ENCODE measurements at places on chromosomes 4 and X. TPM values are rescaled to one million over a fixed set of nuclear protein-coding genes. Genes with fewer than 3 reads are reported as not detected.

The LSM6 gene
- total RNA-seq, result 59.8 TPM

The MAMLD1 gene
- total RNA-seq, result 0.31 TPM

- H3K4me3 ChIP-seq, result no peak overlapping the region
- no peak for DNase-seq
- no peaks in the 10 kb centered on the region for H3K36me3 ChIP-seq
- H3K27me3 ChIP-seq, result no peaks in the 10 kb centered on the region
- H3K4me1 ChIP-seq, result no peaks in the 10 kb centered on the region
Measured at GRCh38 chr4:5759236-5760075, 48.5 kb downstream of the EVC start.

- H3K4me1 ChIP-seq, result no peaks in the 10 kb centered on the region
- no peak overlapping the region for H3K27ac ChIP-seq
- H3K36me3 ChIP-seq, result no peaks in the 10 kb centered on the region
Measured at GRCh38 chr4:122894827-122895226, 27.6 kb downstream of the NUDT6 start.

DNA sequence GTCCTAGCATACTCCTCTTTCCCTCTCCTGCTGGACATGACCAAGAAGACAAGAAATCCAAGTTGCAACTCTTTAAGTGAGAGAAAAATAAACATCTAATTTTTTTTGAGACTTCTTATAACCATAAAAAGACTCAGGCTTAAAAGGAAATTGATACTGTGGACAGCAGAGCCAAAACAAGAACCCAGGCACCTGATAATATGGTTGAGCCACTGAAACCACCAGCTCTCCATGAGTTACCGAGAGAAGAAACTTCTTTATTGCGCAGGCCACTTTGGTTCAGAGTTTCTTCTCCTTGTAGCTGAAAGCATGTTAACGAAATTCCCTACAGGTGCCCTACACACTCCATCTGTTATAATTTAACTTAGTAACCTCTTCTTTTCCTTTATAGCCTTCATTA lies 11.3 kb upstream of the SPCS3 start:
- H3K27me3 ChIP-seq, result peaks cover 26% of the 10 kb centered on the region
- H3K4me3 ChIP-seq, result no peak overlapping the region
- no peak for DNase-seq
- no peaks in the 10 kb centered on the region for H3K4me1 ChIP-seq

- H3K4me3 ChIP-seq, result no peak overlapping the region
- H3K27me3 ChIP-seq, result peaks cover 18% of the 10 kb centered on the region
- H3K27ac ChIP-seq, result no peak overlapping the region
- no peaks in the 10 kb centered on the region for H3K4me1 ChIP-seq
Measured at GRCh38 chr4:183354219-183354618, 32.0 kb upstream of the CLDN24 start.

- no peak overlapping the region for H3K4me3 ChIP-seq
- DNase-seq, result no peak
- H3K27ac ChIP-seq, result no peak overlapping the region
- peaks cover 15% of the 10 kb centered on the region for H3K4me1 ChIP-seq
- H3K36me3 ChIP-seq, result no peaks in the 10 kb centered on the region
- H3K27me3 ChIP-seq, result no peaks in the 10 kb centered on the region
Measured at GRCh38 chrX:150581093-150581775, 12.8 kb downstream of the MTM1 start.

DNA sequence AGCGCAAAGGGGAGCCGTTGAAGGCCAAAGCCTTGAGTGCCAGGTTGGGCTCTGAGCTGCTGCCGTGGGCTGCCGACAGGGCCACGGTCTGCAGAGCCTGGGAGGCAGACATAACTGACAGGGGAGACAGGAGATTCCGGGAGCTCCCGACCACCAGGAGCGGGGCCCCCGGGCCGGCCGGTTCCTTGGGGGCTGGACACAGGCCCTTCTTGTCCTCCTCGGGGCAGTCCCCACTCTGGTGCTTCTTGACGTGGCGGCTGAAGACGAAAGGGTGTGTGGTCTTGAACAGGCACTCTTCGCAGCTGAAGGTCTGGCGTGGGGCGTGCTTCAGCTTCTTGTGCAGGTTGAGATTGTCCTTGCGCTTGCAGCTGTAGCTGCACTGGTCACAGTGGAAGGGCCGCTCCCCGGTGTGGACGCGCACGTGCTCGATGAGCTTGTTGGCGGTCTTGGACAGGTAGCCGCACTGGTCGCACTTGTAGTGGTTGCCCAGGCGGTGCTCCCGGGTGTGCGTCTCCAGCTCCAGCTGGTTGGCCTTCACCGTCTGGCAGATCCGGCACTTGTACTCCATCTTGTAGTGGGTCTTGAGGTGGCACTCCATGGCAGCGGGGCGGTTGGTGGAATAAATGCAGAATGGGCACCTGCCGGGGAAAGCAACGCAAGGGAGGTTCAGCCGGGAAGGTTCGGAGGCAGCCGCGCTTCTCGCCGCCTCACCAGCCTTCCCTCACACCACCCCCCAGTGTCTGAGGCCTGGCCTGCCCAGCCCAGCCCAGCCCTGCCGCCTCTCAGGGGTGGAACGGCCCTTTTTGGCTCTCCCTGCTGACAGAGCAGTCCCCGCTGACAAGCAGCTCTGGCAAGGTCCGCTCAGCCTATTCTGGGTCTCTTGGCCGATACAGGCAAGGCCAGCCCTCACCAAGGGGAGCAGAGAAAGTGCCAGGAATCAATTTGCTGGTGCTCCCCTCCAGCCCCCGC lies 81.3 kb downstream of the C4orf51 start:
- no peaks in the 10 kb centered on the region for H3K4me1 ChIP-seq
- no peak for DNase-seq
- H3K27ac ChIP-seq, result no peak overlapping the region

- no peak overlapping the region for H3K27ac ChIP-seq
- no peaks in the 10 kb centered on the region for H3K27me3 ChIP-seq
- no peak for DNase-seq
- no peaks in the 10 kb centered on the region for H3K4me1 ChIP-seq
- no peak overlapping the region for H3K4me3 ChIP-seq
- no peaks in the 10 kb centered on the region for H3K36me3 ChIP-seq
Measured at GRCh38 chr4:116839826-116840225, 245.6 kb downstream of the TRAM1L1 start.

DNA sequence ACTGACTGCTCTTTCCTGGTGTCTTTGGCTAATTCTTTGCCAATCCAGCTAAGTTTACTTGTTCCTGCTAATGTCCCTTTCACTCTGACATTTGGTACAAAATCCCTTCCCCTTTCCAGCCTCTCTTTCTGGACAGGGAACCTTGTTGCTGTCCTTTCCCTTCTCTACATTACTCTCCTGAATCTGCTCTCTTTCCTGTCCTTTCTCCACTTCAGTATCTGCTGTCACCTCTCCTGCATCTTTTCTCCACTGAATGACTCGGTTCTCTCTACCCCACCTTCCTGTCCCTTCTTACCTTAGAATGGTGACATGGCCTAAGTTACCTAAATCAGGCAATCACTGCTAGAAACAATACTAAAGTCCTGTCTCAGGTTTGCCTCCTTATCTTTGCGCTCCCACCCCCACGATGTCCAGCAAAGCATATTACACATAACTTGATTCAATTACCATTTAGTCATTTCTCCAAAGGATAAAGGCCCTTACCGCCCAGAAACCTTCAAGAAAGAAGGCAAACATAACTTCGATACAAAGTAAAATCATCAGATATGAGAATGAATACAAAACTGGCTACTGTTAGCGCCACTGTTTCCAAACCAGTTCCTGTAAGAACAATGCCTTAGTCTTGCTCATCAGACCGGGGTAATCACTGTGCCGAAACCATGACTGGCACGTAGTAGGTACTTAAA lies 890 bp downstream of the BOD1L1 start:
- H3K4me1 ChIP-seq, result peaks cover 62% of the 10 kb centered on the region
- H3K36me3 ChIP-seq, result peaks cover 20% of the 10 kb centered on the region
- H3K27me3 ChIP-seq, result no peaks in the 10 kb centered on the region
- DNase-seq, result no peak
- H3K4me3 ChIP-seq, result peak overlapping the region; percentile 80
- peak overlapping the region; percentile 100 for H3K27ac ChIP-seq

DNA sequence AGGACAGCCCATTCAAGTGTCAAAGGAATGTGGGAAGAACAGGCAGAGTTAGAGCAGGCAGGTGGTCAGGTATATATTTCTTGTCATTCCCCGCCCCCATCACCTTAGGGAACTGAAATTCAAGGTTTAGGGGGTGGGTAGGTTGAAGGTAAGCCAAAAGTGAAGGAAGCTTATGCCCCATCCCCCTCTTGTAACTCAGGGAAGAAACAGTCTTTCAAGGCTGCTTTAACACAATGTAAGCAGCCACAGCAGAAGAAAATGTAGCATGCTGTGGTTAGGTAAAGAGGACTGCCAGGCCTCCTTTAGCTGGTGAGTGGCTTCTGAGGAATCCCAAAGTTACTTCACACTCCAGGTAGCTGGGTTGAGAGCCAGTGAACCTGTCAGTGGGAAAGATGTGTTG lies 122.3 kb downstream of the RS1 start:
- H3K4me3 ChIP-seq, result no peak overlapping the region
- H3K27me3 ChIP-seq, result no peaks in the 10 kb centered on the region
- H3K27ac ChIP-seq, result no peak overlapping the region
- peaks cover 9% of the 10 kb centered on the region for H3K4me1 ChIP-seq
- DNase-seq, result no peak

- no peak for DNase-seq
- H3K4me1 ChIP-seq, result peaks cover 16% of the 10 kb centered on the region
- no peak overlapping the region for H3K27ac ChIP-seq
Measured at GRCh38 chr4:8414377-8414776, 26.1 kb downstream of the ACOX3 start.

DNA sequence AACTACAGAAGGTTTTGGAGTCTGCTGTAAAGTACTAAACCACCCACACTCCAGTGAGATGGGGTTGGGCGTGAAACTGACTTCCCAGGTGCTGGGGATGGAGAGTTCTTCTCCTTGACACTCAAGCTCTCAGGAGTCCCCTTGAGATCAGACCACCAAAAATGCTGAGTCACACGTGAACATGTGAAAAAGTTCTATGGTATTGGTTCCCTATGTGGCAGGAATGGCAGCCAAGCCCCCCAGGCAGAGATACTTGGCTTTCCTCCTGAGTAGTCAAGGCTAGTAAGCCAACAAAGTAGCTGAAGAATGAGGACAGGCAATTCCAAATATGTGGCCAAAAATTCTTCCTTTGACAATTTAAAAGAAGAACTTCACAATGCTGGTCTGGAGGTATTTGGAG lies 222.0 kb upstream of the ADAMTS3 start:
- DNase-seq, result no peak
- peaks cover 9% of the 10 kb centered on the region for H3K27me3 ChIP-seq
- H3K4me3 ChIP-seq, result no peak overlapping the region
- no peak overlapping the region for H3K27ac ChIP-seq
- no peaks in the 10 kb centered on the region for H3K4me1 ChIP-seq

GRCh38 chr4:75180217-75180616 lies 247.3 kb downstream of the PARM1 start:
- H3K4me3 ChIP-seq, result no peak overlapping the region
- no peaks in the 10 kb centered on the region for H3K36me3 ChIP-seq
- no peak for DNase-seq
- H3K4me1 ChIP-seq, result peaks cover 3% of the 10 kb centered on the region
- no peak overlapping the region for H3K27ac ChIP-seq

- H3K4me3 ChIP-seq, result no peak overlapping the region
- no peak for DNase-seq
- H3K36me3 ChIP-seq, result peaks cover 56% of the 10 kb centered on the region
- no peaks in the 10 kb centered on the region for H3K27me3 ChIP-seq
- H3K4me1 ChIP-seq, result peaks cover 7% of the 10 kb centered on the region
Measured at GRCh38 chrX:2370456-2370855, 130.3 kb downstream of the DHRSX start.
